ENCODE measurements at places on chromosomes 12 and 14.
A peak's percentile ranks its signal among the peaks of the same experiment; 100 is the strongest.

DNA sequence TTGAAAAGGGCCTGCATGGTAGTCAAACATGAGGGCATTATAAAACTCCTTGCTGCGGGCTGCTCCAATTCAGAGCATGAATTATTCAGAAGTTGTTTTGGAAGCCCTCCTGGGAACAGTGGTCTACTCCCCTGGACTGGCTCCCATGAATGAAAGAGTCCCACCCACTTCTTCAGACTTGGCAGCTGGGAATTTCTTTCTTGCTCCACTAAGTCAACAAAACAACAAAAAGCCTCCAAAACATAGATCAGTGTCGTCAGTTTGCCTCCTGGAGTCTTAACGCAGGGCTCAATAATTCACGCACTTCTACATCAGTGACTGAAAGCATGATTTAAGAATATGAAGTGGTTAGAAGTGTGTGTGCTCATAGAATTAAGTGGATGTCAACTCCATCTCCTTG lies 37.9 kb downstream of the AKAP6 start:
- peak; percentile 7 for DNase-seq

GRCh38 chr12:65603438-65604351 lies 220.6 kb upstream of the HMGA2 start:
- DNase-seq = peak; percentile 6

GRCh38 chr12:92722897-92723296 lies 20.1 kb downstream of the PLEKHG7 start:
- no peak for DNase-seq

DNA sequence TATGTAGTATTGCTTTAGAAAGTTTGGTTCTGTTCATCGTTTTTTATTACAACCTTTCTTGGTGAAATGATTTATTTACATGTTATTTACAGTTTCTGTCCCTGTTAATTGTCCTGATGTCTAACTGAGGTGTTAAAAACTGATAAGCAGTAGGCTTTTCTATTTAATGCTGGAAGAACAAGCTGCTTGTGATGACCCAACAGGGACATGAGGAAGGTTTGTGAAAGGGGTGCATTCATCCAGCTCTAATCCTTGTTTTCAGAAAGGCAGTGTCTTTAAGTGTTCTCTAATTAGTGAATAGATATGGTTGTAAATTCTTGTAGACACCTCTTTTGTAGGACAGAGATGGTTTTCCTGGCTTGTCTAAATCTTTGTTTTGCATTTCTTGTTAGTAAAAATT lies 191.4 kb downstream of the FOXA1 start:
- DNase-seq = no peak

GRCh38 chr12:16281157-16281556 lies 3.7 kb upstream of the SLC15A5 start:
- no peak for DNase-seq

GRCh38 chr14:84850595-84850994 lies 679.3 kb upstream of the FLRT2 start:
- DNase-seq = no peak

Measured in caudate nucleus (tissue), 63 donors.